ENCODE measurements at places on chromosomes 2 and 18. TPM values are rescaled to one million over a fixed set of nuclear protein-coding genes. Genes with fewer than 3 reads are reported as not detected.

GRCh38 chr2:181070119-181070835 is 89.9 kb downstream of the UBE2E3 start:
- no peak for DNase-seq

- DNase-seq, result no peak
Measured at GRCh38 chr2:141468761-141469160, 662.1 kb downstream of the LRP1B start.

DNA sequence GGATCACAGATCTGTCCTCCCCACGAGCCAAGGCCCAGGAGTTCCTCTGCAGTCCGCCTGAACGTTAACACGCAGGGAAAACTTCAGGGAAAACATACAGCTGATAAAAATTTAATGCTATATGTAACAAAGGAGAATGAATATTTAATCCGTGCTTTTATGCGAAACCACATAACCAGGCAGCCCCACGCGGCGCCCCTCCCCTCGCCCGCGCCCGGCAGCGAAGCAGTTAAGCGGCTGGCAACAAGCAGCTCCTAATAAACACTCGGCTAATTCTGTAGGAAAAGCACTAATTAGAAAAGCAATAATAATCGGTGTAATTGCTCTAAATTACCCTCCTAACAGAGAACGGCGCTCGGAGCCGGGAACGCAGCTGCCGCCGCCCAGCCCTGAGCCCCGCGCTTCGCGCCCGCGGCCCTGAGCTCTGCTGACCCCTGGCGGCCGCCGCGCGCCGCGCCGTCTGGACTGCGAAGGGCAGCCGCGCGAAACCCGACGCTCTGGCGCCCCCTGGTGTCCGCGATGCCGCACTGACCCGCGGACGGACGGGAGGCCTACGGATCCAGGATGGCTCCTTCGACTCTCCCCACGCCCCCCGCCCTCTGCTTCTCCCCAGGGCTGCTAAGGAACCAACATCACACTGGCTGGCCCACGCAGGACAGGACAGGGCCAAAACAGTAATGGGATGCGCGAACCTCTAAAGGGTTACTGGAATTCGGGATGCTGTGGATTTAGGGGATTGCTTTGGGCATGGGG is 181.4 kb downstream of the SMAD2 start:
- peak; percentile 62 for DNase-seq

DNA sequence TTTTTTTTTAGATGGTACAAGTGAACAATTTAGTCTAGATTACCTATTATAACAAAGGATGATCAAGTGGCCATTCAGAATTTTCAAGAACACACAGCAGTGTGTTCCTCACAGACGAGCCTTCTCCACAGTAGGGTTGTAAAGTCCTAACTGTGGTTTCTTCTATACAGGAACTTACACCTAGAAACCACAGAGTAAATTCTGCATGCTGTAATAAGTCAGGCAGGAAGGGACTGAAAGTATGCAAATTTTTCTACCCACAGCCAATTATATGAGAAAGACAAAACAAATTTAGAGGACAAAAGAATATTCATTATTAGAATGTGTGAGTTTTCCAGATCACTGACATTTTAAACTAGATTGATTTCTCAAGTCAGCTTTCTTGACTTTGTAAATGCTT is 99.5 kb downstream of the RBMS1 start:
- no peak for DNase-seq

- no peak for DNase-seq
Measured at GRCh38 chr2:46872902-46873603, 42.6 kb downstream of the MCFD2 start.

DNA sequence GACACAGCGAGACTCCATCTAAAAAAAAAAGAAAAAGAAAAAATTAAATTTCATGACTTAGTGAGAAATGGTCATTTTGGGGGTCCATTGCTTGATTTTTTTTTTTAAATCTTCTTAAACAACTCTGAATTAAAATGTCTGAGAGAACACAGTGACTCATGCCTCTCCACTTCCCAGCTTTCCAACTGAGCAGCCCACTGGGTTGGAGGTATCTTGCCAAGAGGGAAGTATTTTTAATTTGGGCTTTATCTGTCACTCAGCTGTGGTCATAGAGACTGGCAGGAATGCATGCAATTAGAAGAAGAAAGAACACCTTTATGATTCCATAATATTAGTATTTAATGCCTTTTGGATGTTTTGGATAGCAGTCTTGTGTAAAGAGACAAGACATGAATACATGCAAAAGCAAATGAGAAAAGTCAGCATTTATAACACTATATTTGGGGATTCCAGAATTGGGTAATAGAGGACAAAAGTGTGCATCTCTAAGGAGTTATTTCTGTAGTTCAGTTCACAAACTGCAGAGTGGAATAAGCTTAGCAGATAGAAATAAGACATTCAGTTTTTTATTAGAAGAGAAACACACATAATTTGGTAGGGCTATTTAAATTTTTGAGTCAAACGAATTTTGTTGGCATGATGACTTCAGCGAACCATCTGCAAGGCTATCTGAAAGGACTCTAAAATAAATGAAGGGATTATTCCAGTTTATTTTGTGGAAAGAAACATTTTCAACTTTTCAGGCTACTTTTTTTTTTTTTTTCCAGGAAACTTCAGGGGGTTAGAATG is 254.8 kb downstream of the TGIF1 start:
- DNase-seq, result peak; percentile 74

FAM117B gene
- 4.4 TPM for total RNA-seq

C2orf76 gene
- 20.9 TPM for total RNA-seq

NT5C1B gene
- total RNA-seq, result not detected

Measured in G401 (cell line).